GM12891 (cell line): ENCODE measurements at places on chromosomes 13 and 19.

- no peak for DNase-seq
Observed at GRCh38 chr19:3262362-3262761, 37.9 kb downstream of the CELF5 start.

GRCh38 chr19:47742634-47743033 is 2.7 kb upstream of the NOP53 start:
- DNase-seq: no peak

GRCh38 chr19:31943778-31944177 is 401.6 kb upstream of the ZNF507 start:
- no peak for DNase-seq

GRCh38 chr13:52617070-52618060 is 24.9 kb upstream of the HNRNPA1L2 start:
- peak; percentile 65 for DNase-seq

DNA sequence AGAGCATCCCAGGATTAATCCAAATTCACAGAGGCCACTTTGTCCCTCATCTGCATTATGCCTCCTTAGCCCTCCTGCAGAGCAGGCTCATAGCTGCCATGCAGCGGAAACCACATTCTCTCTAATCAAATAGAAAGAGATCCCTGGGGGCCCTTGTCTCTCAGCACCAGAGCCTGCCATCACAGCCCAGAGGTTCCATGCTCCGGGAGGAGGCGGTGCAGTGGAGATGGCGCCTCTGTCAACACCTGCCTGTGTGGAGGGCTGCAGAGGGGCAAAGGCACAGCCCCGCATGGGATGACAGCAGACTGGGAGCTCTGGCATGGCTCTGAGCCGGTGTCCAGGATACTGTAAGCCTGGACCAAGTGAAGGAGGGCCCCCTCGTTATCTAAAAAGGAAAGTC is 111.3 kb downstream of the SLC7A1 start:
- no peak for DNase-seq

- no peak for DNase-seq
Observed at GRCh38 chr13:101265934-101266333, 150.4 kb downstream of the NALCN start.

- no peak for DNase-seq
Observed at GRCh38 chr13:71144883-71145282, 722.1 kb downstream of the DACH1 start.

DNA sequence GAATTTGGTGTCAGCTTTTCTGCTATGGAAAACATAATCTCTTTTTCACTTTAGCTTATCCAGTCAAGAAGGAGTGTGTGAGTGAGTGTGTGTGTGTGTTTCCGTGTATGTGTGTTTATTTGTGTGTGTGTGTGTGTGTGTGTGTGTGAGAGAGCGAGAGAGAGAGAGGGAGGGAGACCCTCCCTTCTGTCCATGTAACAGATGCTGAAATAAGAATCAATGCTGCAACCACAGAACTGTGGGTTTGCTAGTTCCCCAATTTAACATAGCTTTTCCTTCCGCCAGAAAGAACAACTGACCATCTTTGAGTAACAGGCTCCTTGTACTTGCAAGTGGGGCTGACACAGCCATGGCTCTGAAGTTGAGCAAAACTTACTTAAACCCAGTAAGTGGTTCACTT is 5.2 kb downstream of the LCP1 start:
- no peak for DNase-seq

DNA sequence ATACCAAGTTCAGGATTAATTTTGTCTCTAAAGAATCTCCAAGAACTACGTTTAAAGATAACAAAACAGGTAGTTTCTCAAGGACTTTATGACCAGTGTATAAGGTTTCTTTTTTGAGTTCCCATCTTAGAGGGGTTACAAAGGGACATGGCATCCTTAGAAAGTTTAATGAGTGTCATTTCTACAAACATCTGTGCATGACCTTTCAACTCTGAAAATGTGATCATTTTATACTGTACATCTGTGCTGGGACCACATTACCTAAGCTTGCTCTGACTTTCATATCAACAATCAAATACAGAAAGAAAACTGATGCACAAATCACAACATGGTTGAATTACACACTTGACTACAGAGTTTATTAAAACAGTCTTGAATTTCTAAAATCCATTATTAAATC is 37.1 kb downstream of the KLF12 start:
- no peak for DNase-seq

DNA sequence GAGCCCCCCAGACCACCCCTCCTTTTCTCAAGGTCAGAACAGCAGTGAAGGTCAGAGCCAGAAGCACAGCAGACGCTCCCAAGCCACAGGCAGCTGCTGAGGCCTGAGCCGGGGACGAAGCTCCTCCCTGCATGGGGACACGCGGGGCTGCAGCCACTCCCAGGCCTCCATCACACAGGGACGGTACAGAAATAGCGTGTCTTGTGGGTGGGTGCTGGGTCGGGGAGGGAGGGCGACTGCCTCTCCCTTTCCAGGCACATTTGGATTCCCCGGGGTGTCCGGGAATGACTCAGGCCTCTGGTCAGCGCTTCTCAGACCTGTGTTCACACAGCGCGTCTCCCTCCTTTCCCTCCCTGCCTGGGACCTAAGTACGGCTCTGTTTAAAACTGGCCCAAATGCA is 33.2 kb downstream of the RASA3 start:
- no peak for DNase-seq

DNA sequence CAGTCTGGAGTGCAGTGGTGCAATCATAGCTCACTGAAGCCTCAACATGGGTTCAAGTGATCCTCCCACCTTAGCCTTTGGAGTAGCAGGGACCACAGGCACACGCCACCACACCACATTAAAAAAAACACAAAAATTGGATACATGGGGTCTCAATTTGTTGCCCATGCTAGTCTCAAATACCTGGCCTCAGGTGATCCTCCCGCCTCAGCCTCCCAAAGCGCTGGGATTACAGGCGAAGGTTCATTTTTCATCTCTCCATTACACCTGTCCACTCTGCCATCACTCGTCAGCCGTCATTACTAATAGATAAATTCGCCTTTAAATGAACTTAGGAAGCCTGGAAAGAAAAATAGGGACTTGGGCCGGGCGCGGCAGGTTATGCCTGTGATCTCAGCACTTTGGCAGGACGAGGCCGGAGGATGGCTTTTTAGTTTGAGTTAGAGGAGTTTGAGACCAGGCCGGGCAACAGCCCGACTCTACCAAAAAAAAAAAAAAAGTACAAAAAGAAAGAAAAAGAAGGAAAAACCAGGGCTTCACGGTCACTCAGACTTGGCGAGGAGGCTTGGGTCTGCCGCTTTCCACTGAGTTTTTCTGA is 685 bp upstream of the SUPT5H start:
- DNase-seq: no peak

- no peak for DNase-seq
Observed at GRCh38 chr13:48142436-48142835, 47.5 kb upstream of the MED4 start.

DNA sequence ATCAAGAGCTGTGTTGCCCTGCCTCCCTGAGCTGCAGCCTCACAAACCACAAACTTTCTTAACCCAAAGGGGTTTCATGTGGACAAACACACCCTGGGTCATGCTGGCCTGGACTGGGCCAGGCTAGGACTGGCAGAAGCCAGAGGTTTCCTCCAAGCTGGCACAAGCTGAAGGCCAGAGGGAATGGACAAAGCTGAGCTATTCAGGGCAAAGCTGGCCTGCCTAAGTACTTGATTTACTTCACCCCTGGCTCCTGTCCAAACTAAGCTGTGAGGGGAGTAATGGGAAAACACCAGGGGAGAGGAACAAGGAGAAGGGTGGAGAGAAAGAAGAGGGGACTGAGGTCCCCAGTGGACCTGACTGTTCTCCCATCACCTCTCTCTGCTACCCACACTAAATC is 6.2 kb downstream of the CPAMD8 start:
- DNase-seq: no peak

DNA sequence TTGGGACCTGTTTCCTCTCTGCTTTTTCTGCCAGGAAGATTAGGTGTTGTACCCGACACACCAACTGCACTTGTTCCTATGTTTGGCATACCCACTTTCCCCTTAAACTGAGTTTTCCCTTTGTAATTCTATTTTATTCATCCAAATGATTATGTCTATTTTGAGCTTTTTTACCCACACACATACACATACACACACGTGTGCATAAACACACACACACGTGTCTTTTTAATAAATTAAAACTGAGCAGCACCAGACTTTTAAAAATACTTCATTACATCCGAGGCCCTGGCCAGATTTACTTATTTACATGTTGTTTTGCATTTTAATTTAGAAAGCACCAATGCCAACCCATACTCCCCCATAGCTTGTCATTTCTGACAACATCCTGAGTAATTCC is 350.0 kb downstream of the DNAJC15 start:
- no peak for DNase-seq

DNA sequence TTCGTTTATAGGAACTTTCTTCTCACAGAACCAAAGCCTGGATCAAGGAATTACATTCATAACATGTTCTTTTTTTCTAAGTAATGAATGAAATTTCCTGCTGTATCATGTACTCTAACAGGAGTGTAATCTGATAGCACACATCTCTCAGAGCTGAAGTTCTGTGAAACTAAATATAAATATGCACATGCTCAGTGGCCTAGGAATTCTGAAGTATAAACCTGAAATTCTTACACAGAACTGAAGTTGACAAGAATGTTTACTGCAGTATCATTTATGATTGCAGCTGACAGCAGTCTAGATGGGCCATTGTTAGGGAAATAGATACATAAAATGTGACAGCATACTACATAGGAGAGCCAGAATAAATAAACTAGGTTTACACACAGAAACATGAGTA is 54.5 kb downstream of the USP12 start:
- no peak for DNase-seq

- peak; percentile 61 for DNase-seq
Observed at GRCh38 chr19:19642506-19643157, 825 bp downstream of the GMIP start.

DNA sequence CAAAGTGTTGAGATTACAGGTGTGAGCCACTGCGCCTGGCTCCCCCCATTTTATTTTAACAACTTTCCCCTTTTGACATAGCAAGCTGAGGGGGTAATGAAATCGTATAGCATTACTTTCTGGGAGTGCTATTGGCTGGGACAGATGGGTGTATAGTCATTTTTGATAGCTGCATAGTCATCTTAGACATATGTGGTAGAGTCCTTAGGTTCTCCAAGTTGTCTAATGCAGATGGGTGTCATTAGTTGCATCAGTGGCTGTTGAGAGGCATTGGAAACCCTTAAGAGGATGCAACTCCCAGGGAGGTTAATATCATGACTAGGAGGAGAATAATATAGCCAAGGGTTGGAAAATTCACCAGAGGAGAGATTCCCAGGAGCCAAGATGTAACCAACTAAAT is 28.6 kb upstream of the PNMA8B start:
- no peak for DNase-seq
